ENCODE measurements at places on chromosomes 5 and 9.

DNA sequence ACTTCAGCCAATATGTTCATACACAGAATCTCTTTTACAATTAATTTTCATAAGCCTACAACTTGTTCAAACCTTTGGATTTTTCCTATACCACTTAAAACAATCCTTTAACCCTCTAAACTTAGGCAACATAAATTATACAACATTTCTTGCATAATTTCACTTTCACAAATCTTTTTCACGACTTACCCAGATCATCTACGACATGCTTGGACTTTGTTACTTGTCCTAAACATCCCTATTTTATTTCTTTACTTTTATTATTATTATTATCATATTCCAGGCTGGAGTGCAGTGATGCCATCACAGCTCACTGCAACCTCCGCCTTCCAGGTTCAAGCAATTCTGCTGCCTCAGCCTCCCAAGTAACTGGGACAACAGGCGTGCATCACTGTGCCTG is 68.0 kb downstream of the CACNA1B start:
- no peak for DNase-seq

- DNase-seq = no peak
Measured at GRCh38 chr9:101229606-101230005, 155.2 kb downstream of the BAAT start.

DNA sequence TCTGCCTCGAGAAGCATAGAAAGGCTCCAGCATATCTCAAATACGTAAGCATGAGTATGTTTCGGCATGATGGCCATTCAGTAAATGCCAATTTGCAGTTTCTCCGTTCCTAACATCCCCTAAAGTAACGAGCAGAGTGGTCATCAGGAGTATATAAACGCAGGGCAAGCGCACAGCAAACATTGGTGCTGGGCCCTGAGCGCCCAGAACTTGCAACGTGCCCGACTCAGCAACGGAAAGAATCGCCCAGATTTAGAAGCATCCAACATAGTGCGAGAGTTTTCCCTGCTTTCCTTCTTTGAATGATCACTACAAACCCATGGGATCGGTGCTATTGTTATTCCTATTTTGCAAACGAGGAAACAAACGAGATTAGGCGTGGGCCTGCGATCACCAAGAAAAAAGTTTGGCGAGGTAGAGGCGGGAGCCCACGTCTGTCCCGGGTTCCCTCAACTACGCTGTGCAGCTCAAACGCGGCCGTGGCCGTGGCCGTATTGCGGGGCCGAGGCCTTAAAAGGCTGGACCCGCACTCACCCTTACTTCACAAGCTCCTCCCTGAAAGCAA is 505 bp downstream of the RPS14 start:
- no peak for DNase-seq

GRCh38 chr5:151935135-151935695 is 10.6 kb upstream of the GLRA1 start:
- DNase-seq = no peak

- no peak for DNase-seq
Measured at GRCh38 chr5:54761213-54761701, 224.1 kb downstream of the ESM1 start.

- no peak for DNase-seq
Measured at GRCh38 chr9:133680976-133681657, 45.0 kb downstream of the DBH start.

- no peak for DNase-seq
Measured at GRCh38 chr9:91043811-91044175, 242.2 kb downstream of the SYK start.

DNA sequence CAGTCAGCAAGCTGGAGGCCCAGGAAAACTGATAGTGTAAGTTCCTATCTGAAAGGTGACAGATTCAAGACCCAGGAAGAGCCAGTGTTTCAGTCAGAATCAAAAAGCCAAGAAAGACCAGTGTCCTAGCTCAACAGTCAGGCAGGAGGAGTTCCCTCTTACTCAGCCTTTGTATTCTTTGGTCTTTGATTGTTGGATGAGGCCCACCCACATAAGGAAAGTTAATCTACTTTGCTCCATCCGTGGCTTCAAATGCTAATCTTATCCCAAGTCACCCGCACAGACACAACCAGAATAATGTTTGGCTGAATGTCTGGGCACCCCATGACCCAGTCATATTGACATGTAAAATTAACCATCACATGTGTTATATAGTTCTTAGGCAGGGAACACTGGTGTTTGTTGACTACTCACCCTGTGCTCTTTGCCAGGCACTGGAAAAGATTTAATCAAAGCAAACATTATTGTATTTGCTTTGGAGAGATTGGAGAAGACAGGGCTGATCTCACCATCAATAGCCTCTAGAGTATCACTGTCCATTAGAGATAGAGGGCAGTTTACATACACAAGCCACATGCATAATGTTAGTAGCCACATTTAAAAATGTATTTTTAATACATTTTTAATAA is 96.3 kb upstream of the KCNN2 start:
- no peak for DNase-seq

GRCh38 chr5:172692981-172693380 is 51.9 kb downstream of the NEURL1B start:
- no peak for DNase-seq

DNA sequence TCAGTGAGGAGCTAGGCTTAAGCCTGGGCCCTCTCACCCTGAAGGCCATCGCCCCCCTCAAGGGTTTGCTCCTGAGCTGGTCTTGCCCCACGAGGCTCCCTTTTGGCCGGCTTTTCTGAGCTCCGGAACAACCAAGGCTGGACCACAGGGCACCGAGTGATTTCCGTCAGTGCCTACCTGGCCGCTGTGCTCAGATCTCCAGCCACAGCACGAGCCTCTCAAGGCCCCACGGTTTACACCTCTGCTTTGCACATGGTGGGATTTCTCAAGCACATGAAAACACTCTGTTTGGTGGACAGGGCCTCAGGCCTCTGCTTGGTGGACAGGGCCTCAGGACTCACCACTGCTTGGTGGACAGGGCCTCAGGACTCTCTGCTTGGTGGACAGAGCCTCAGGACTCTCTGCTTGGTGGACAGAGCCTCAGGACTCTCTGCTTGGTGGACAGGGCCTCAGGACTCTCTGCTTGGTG is 15.8 kb downstream of the CLPTM1L start:
- DNase-seq = no peak

- no peak for DNase-seq
Measured at GRCh38 chr5:37501152-37501551, 122.0 kb downstream of the WDR70 start.

- DNase-seq = no peak
Measured at GRCh38 chr9:131657940-131658339, 81.9 kb downstream of the RAPGEF1 start.

- DNase-seq = no peak
Measured at GRCh38 chr5:160550075-160550474, 128.4 kb downstream of the PTTG1 start.

DNA sequence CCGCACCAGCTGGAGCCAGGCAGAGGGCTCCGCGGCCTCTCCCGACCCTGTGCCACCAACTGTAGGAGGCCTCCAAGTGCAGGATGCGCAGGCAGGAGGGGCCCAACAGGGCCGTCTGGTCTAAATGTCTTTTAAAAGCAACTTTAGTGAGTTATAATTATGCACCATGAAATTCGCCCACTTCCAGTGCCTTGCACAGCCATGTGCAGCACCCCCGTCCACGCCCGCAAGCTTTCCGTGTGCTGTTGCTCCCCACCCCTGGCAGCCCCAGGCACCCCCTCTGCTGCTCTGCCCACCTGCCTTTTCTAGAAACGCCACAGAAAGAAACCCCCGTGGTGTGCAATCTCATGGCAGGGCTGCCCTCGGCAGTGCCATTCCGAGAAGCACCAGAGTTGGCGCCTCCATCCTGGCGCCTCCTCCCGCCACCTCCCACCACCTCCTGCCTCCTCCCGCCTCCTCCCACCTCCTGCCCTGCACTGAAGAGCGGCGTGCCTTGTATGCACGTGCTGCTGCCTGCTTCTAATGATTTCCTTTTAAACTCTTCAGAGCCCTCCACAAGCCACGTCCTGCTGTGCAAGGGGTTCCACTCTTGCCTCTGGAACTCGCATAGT is 7.5 kb upstream of the SLC6A18 start:
- no peak for DNase-seq

DNA sequence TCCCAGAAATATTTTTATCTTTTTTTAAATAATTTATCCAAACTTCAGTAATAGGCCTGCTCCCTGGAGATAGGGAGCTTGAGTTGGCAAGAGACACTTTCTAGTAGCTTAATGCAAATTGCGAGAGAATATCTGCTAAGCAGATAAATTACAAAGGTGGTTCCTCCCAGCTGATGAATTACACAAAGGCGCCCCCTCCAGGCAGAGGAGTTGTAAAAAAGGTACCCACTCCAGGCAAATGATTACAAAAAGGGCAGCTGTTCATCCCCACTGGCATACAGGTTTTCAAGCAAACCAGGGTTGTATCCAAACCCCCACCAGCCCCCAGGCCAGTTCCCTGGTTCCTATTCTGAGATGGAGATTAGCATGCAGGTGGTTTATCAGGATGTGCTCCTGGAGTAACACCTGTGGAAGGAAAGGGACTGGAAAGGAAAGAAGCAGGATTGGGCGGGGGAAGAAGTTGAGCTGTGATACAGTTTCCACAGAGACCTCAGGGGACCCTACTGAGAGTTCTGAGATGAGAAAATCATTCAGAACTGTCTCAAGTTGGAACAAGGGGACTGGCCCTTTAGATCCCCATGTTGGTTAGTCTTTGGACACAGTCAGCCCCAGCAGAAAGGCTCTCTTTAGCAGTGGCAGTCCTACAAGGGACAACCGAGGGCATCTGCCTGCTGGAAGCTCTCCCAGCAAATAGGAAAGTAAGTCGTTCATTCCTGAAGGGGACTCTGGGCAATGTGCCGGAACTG is 25.5 kb downstream of the ESM1 start:
- DNase-seq = no peak

GRCh38 chr5:60703944-60704343 is 4.0 kb upstream of the DEPDC1B start:
- DNase-seq = no peak

DNA sequence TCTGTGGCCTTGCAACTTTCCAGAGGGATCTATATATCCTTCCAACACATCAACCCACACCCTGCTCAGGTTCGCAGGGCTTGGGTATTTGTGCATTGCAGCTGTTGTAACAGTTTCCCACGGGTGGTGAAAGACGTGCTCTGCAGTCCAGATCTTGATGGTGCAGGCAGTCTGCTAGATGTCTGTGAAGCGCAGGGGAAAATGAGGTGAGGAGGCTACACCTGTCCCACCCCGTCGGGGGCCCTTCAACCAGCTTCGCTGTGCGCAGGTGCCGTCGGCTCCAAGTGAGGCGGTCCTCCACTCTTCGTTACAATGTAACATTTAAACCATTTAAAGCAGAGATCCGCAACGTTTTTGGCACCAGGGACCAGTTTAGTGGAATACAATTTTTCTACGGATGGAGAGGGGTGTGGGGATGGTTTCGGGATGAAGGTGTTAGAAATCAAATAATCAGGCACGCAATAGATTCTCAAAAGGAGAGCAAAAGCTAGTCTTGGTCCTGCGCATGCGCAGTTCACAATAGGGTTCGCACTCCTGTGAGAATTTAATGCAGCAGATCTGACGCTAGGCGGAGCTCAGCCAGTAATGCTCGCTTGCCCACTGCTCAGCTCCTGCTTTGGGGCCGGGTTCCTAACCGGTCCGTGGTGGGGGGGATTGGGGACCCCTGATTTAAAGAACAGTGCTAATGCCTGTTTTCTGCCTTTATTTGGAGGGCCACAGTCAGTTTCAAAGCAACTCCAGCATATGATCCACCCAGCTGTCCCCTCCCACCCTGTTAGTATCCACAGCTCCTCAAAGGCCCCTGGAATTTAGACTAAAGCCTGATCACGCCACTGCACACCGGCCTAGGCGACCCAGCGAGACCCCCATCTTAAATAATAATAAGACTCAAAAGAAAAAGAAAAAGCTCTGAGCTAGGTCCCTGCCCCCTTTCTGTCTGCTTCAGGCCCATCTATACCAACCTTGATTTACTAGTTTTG is 97.1 kb upstream of the SELENOP start:
- DNase-seq = peak; percentile 78

DNA sequence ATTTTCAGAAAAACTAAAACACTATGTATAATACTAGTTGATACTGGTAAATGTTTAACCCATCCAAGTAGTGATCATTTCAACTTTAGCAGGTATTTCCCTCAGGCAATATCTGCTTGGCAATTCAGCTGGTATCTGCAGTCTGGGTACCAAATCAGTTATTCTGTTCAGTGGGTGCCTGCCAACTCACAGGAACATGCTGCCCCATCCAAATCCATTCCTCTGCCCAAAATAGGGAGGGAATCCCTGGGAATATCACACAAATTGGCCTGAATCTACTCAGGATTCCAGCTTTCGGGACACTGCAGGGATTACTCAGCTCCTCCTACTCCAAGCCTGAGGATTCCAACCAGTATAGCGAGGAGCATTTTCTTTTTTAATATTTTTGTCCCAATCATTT is 61.7 kb upstream of the PDE4D start:
- no peak for DNase-seq

GRCh38 chr5:163408311-163408923 is 29.0 kb upstream of the CCNG1 start:
- peak; percentile 32 for DNase-seq

- DNase-seq = no peak
Measured at GRCh38 chr5:121378046-121378445, 473.6 kb upstream of the FTMT start.

DNA sequence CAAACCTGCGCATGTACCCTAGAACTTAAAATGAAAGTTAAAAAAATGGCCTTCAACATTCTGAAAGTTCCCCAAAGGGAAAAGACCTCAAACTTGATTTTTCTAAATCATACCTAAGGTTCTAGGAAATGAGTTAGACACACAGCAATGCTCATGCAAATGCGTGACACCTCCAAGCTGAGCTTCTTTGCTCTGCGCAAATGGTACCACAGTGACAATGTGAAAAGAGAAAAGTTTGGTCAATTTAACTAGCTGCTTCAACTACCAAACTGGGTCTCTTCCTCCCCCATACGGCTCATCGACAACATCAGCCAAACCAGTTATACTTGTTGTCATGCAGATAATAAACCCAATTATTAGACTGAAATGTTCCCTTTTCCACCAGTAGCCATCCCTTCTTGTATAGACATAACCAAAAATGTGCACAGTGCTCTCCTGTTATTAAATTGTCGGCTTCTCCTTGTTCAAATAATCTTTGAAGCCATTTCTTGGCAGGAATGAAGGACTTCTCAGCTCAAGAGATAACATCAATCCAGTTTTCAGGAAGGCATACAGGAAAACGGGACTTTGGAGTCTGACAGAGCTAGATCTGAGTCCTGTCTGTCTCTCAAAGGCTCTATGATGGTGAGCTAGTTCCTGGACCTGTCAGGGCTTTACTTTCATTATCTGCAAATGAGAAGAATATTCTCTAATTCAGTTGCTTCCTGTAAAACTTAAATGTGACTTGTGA is 185.6 kb upstream of the NR3C1 start:
- DNase-seq = no peak

GRCh38 chr5:138622051-138622450 is 46.9 kb upstream of the HSPA9 start:
- no peak for DNase-seq
